ENCODE measurements at places on chromosomes 2 and 18.
A peak's percentile ranks its signal among the peaks of the same experiment; 100 is the strongest.

- DNase-seq: peak; percentile 64
Measured at GRCh38 chr2:111702119-111702803, 181.7 kb downstream of the ANAPC1 start.

GRCh38 chr18:47381975-47382570 lies 130.6 kb upstream of the SKOR2 start:
- no peak for DNase-seq

GRCh38 chr2:65049010-65049639 lies 7.1 kb upstream of the CEP68 start:
- DNase-seq: no peak

- no peak for DNase-seq
Measured at GRCh38 chr2:160238392-160238791, 38.3 kb upstream of the ITGB6 start.

GRCh38 chr2:64722291-64723044 lies 68.8 kb upstream of the SERTAD2 start:
- DNase-seq: no peak

- no peak for DNase-seq
Measured at GRCh38 chr2:41909584-41909983, 138.2 kb upstream of the PKDCC start.

GRCh38 chr18:22330508-22330907 lies 87.2 kb downstream of the CTAGE1 start:
- no peak for DNase-seq

DNA sequence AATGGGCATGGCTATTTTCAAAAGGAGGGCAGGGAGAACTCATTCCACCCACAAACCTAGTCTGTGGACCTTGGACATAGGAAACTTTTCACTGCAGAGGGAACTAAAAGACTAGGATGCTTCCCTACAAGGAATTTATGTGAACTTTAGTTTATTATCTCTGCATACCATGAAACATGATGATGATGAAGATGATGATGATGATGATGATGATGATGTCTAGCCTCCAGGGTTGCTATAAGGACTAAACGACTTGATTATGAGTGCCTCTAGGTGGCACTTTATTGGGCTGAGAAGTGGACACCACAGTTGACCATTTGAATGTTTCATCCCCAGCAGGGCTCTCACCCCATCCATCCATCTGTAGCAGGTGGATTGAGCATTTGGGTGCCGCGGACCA lies 260.0 kb upstream of the TCF4 start:
- DNase-seq: no peak

GRCh38 chr18:59079264-59079663 lies 60.4 kb upstream of the SEC11C start:
- no peak for DNase-seq

DNA sequence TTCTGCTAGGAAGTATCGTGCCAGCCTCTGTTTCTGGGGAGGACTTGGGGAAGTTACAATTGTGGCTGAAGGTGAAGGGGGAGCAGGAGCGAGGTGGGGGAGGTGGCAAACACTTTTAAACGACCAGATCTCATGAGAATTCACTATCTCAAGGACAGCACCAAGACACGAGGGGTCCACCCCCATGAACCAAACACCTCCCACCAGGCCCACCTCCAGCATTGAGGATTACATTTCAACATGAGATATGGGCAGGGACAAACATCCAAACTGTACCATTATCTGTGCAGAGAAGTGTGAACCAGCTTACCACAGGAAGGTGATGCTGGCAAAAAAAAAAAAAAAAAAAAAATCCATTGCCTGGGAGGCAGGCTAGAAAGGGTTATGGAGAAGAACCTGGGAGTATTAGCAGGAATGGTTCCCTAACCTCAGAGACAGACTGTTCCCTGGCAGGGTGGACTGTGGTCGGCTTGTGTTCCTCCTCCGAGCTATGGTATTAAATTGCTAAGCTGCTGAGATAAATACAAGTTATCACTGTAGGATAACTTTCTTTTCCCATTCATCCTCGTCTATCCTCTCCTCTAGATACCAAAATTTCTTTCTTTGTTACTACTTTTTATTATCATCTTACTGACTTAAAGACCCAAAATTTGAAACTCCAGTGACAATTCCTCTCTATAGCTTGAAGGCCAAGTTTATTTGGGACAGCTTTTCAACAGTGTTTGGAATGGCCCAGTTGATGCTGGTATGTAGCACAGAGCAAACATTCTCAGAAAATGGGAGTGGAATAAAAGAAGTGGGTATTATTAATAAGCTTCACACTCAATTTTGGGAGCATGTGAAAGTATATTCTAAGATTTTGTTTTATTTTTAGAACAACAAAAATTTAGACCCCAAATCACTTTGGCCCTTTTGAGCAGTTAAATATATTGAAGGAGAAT lies 73.7 kb upstream of the MAP3K20 start:
- DNase-seq: no peak

GRCh38 chr18:50310080-50310479 lies 22.6 kb upstream of the CXXC1 start:
- DNase-seq: no peak

Data from CD4-positive, alpha-beta T cell treated with Interleukin-12 subunit alpha and Interleukin-12 subunit beta, for 1 hour (primary cell).